ENCODE measurements at places on chromosomes 7 and 10.
A peak's percentile ranks its signal among the peaks of the same experiment; 100 is the strongest.

DNA sequence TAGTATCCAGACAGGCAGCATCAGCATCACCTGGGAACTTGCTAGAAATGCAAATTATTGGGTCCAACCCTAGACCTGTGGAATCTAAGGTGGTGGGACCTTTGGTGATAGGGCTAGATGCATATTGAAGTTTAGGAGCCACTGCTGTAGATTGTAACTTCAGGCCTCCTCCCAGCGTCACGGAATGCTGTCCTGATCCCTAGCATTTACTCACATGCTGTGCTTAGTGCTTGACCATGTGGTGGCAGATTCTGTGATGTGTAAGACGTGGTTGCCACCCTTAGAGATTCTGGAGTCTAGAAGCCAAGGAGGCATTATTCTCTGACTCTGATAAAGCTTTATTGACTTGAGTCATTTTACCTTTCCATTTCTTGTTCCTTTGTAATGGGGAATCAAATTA, 13.5 kb downstream of the AHR start:
- DNase-seq: no peak

- DNase-seq: no peak
Measured at GRCh38 chr7:19713676-19714075, 4.8 kb upstream of the POLR1F start.

GRCh38 chr7:112192236-112193154, 13.7 kb downstream of the DOCK4 start:
- no peak for DNase-seq

- no peak for DNase-seq
Measured at GRCh38 chr7:18499407-18500177, 4.0 kb downstream of the HDAC9 start.

DNA sequence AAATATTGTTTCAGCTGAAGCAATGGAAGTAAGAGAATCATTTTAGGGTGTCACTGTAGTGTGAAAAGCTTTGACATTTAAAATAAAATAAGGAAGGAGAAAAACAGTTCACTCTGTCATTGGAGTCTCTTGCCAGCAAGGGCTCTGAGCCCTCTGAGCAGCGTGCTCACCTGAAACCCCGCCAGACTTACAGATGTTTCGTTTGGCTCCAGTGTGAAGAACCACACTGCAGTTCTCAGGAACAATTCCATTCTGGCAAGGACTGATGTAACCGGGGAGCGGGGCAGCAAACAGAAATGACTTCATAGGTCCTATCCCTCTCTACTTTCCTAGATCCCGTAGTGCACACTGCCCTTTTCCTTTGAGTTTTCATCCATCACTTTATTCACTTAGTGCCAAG, 164.3 kb downstream of the CELF2 start:
- DNase-seq: no peak

DNA sequence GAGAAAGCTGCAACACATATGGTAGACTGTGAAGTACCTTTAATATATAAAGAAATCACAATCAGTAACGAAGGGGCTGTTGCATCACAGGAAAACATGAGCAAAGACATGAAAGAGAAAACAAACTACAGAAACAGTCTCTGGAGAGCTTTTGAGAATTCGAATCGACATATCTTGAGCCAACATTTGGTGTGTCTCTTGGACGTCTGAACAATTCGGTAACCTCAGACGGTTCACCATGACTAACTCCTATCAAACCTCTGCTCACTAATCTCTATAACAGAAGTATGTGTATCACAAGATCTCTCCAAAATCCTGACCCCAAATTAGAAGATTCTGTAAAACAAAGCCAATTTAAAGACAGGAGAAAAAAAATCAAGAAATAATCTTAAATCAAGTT, 262.0 kb upstream of the YAE1 start:
- no peak for DNase-seq

DNA sequence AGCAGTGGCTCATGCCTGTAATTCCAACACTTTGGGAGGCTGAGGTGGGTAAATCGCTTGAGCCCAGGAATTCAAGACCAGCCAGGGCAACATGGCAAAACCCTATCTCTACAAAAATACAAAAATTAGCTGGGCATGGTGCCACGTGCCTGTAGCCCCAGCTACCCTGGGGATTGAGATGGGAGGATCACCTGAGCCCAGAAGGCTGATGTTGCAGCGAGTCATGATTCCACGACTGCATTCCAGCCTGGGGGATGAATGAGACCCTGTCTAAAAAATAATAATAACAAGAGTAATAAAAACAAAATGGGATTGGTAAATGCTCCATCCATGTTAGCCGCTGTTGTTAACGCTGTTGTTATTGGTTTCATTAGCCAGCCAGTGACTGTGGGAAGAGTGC, 1.3 kb upstream of the HKDC1 start:
- no peak for DNase-seq

DNA sequence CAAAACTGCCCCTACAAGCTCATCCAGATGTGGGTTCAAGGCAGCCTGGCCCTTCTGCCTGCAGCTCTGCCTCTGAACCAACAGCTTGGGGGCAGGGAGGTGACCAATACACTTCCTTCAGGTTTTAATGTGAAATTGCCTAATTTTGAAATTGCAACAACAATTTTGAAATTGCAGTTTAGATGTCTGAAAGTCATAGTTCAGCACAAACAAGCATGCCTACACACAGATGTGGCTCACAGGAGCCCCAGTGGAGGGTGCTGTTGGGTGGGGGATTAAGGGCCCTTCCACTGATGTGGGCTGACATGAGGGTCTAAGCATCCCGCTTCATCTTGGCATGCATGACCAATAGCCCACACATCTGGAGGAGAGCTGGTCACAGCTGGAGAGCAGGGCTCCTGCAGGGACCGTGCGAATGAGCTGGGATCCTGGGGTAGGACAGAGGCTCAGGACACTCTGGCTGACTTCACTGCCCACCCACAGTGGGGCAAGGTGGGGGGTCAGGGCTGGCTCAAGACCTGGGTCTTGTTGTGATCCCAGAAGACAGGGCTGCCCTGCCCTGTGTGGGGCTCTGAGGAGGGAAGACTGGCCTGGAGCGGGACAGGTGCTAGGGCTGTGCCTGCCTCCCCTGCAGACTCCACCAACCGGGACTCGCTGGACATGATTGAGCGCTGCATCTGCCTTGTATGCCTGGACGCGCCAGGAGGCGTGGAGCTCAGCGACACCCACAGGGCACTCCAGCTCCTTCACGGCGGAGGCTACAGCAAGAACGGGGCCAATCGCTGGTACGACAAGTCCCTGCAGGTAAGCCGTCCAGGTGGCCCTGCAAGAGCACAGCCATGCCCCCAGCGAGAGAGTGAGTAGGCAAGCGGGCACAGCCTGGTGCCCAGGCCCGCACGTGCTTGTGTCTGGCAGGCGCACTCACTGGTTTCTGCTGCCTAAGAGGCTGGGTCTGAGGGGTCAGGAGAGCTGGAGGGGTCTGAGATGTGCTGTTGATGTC, 32.3 kb downstream of the CHAT start:
- DNase-seq: peak; percentile 43

DNA sequence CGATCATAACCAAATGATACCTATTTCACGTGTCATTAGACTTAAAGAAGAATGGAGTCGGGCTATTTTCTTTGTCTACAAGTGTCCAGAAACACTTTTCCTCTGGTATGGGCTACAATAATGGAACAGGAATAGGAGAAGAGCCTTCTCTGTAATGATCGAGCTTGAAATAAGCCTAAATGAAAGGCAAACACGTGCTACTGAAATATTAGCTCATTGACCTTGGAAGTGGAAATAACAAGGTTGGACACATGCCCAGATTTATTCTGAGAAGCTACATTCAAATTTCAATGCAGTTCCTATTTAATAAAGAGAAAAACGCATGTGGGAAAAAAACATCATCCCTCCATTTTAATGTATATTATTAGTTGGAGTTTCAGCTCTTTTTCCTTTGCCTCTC, 254.7 kb upstream of the PTER start:
- no peak for DNase-seq
